Activated T-cell treated with anti-CD3 and anti-CD28 coated beads, Interleukin-2, amount 50 U/mL, for 48 hours (primary cell): ENCODE measurements at places on chromosomes 5 and 9.

- DNase-seq, result peak; percentile 72
Measured at GRCh38 chr5:16936150-16936988, at the start of gene MYO10. TSS of gene MYO10 (minus strand) at chr5:16936288. CDS start at chr5:16935808, 480 bp downstream.

DNA sequence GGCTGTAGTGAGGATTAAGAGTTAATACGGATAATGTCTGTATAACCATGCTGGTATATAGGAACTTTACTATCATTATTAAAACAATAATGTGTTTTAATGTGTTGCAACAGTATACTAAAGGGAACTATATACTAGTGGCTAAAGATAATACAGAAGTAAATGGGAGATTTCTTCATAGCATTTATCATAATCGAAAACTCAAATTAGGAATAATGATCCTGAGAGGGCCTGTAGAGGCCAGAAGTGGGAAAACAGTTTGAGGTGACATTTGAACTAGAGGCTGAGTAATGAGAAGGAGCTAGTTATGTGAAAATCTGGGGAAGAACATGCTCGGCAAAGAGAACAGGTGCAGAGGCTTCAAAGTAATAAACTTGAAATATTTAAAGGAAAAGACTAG lies 2.9 kb downstream of the TCERG1 start:
- no peak for DNase-seq

GRCh38 chr5:86838083-86838482 lies 220.3 kb downstream of the COX7C start:
- DNase-seq, result no peak

DNA sequence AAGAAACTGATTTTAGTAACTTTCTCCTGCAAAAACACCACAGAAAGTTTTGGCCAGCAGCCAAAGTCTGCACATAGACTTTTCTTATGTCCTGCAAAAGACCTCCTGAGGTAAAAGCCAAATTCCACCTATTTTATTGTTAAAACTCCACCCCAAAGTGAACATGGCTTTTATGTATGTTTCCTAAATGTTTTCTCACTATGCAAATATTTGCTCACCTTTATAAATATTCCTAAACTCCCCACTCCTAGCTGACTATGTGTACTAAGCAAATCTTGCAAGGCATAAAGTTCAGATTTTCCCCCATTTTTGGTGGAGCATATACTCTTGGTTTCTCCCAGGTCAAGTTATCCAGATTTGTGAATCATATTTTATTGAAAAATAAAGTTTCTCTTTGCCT lies 446.2 kb downstream of the DNAH5 start:
- DNase-seq, result no peak

GRCh38 chr5:14347522-14347921 lies 204.4 kb downstream of the TRIO start:
- DNase-seq, result no peak
